ENCODE measurements at places on chromosomes 11 and 22.

GRCh38 chr11:14418801-14419417 lies 59.9 kb upstream of the RRAS2 start:
- DNase-seq, result no peak

GRCh38 chr11:102666331-102666957 lies 39.1 kb downstream of the MMP27 start:
- DNase-seq, result no peak

GRCh38 chr11:77065878-77066228 lies 918 bp upstream of the CAPN5 start:
- DNase-seq, result no peak

- no peak for DNase-seq
Observed at GRCh38 chr11:2924381-2924780, 4.8 kb downstream of the PHLDA2 start.

- no peak for DNase-seq
Observed at GRCh38 chr11:93051186-93051585, 81.7 kb downstream of the MTNR1B start.

- DNase-seq, result no peak
Observed at GRCh38 chr11:88739524-88739923, 326.3 kb downstream of the GRM5 start.

DNA sequence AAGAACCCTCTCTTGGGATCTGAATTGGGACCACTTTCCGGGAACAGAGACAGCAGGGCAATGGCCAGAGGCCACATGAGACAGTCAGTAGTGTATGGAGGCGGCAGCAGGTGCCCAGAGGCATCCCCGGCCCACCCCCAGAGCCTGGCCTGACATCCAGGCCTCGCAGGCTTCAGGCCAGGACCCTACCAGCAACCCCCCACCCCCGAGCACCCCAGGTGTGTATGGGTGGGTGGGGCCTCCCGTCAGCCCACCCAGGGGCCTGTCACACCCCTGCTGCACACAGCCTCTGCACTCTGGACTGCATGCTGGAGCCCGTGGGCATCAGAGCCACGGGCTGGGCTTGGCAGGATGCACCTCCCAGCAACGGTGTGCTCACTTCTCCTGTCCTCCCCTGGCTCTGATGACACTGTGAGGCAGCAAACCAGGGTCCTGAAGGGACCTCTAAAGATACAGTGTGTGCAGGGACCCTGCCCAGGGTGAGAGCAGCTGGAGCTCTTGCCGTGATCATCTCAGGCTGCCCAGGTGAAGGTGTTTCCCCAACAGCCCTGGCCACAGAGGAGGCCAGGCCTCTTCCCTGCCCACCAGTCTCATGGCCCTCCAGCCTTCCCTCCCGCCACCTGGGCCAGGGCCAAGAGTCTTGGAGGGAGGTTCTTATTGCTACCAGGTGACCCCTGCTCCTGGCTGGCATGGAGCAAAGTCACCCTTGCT lies 88.8 kb upstream of the SEPTIN5 start:
- DNase-seq, result no peak

DNA sequence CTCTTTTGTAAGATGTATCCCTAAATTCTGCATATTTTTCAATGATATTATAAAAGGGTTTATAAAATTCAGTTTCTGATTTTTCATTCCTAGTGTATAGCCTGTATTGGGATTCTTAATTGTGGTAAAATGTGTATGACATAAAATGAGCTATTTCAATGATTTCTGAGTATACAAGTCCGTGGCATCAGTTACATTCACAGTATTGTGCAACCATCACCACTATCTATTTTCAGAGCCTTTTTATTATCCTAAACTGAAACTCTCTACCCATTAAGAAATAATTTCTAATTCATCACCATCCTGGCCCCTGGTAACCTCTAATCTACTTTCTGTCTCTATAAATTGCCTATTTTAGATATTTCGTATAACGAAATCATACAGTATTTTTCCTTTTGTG lies 39.8 kb downstream of the EIF3F start:
- no peak for DNase-seq

DNA sequence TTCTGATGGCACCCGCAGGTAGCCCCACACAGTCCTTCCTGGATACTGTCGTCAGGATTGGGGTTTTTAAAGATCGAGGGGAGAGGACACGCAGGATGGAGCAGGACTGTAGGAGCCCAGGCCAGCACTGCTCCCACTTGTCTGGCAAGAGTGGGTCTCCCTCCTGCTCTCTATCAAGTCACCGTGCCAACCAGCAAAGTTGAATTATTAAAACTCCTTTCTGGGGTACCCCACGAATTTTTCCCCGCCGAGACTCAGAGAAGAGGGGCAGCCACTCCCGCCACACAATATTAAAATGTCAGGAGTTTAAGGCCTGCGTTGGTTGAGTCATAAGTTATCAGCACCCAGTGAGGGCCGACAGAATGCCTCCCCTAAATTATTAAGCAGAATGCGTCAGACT lies 10.1 kb downstream of the LMO1 start:
- no peak for DNase-seq
